ENCODE measurements at places on chromosomes 3 and 15.

- DNase-seq = no peak
Measured at GRCh38 chr3:193095366-193095765, 145.7 kb upstream of the PLAAT1 start.

DNA sequence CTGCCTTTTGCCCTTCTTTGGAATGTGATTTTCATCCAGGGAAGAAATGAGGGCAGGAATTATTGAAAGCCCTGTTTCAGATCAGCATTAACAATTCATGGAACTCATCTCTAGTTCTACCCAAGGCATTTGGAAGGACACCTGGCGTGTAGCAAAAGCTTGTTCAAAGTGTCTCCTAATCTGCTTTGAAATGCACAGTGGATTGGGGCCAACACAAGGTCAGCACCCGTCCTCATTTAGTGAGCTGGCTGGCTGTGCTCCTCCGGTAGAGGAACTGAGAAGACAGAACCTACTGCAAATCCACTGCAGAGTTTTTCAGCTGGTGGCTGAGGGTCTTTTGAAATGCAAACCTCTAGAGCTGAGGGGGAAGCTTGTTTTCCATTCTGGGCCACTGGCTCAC, 141.6 kb upstream of the STT3B start:
- no peak for DNase-seq

DNA sequence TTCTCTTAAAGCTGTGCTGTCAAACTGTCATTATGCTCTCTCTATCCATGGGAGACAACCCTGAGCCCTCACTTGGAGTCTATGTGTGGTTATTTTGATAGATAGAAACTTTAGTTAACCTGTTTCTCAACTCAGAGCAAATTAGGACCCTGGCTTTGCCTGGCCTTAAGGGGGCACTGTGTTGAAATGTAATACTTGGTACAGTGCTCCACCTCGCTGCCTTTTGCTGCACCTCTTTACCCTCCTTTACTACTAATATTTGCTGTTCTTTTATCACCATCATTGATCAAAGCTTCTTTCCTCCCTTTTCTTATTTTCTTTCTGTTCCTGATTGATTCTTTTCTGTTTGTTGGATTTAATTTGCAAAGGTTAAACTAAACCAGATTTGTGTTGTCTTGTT, 34.3 kb downstream of the STT3B start:
- no peak for DNase-seq

DNA sequence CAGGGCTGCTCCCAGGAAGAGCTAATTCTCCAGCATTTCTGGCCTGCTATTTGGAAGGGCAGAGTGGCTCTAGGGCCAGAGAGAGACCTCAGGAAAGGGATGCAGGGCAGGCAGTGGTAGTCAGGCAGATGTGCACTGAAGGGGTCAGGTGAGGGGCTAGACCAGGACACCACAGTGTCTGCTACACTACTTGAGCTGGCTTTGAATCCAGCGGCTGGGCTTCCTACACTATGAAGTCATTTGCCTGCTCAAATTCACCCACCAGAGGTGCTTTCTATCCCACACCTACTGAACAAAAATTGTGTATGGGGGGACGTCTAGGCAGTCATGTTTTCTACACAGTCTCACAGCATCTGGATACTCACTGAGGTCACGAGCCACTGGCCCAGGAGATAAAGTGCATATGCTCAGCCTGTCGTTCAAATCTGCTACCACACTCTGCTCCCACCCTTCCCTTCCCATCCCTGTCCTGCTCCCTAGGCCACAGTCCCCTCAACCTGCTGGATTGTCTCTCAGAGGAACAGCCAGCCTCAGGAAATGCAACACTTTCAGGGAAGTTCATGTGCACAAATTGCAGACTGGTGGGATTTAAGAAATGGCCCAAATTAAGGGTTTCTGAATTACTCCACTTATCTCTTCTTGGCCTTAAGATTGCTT, 49.9 kb upstream of the SLC6A11 start:
- no peak for DNase-seq
